ENCODE measurements at places on chromosomes 4 and X.

GRCh38 chrX:56802428-56802827 is 73.4 kb downstream of the NBDY start:
- DNase-seq = no peak

- peak; percentile 17 for DNase-seq
Measured at GRCh38 chr4:175106301-175106700, 188.1 kb downstream of the ADAM29 start.

DNA sequence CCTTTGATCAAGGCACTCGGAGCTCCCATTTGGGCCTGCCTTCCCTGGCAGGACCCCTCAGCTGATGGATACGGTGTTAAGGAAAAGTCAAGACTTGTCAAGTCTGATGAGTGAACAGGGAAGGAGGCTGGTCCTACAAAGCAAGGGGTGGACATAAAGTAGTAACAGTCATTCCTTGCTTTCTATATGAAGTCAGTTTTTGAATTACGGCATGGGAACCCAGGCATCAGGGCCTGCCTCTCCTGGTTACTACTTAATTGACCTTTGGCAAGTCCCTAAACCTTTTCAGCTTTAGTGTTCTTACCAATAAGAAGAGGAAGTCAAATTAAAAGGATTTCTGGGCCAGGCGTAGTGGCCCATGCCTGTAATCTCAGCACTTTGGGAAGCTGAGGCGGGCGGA is 7.0 kb downstream of the CHST7 start:
- DNase-seq = no peak

DNA sequence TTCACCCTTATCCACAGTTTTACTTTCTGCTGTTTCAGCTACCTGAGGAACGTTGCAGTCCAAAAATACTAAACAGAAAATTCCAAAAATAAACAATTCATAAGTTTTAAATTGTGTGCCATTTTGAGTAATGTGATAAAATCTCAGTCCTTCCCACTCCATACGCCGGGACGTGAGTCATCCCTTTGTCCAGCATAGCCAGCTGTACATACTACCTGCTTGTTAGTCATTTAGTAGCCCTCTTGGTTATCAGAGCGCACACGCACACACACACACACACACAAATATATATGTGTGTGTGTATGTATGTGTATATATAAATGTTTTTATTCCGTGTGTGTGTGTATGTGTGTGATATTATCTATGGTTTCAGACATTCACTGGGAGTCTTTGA is 4.8 kb upstream of the CCSER1 start:
- no peak for DNase-seq

DNA sequence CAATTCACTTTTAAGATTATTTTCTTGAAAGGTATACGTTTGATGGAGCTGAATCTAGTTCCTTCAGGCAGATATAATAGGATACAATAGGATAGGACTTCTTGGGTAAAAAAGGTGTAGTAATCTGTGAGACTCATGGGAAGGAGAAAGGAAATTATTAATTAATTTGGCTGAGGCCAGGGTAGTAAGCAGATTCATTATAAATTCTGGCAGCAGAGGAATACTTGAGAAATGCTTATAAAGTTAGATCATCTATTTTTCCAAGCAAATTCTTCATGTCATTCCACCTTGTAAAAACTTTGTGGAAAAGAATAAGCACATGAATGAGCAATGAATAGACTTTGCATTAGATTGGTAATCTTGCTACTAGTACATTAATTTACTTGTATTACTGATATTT is 46.9 kb downstream of the GYPE start:
- DNase-seq = no peak

- DNase-seq = no peak
Measured at GRCh38 chr4:74944354-74944793, 11.5 kb downstream of the PARM1 start.

GRCh38 chr4:176760471-176760870 is 32.3 kb downstream of the VEGFC start:
- peak; percentile 69 for DNase-seq

DNA sequence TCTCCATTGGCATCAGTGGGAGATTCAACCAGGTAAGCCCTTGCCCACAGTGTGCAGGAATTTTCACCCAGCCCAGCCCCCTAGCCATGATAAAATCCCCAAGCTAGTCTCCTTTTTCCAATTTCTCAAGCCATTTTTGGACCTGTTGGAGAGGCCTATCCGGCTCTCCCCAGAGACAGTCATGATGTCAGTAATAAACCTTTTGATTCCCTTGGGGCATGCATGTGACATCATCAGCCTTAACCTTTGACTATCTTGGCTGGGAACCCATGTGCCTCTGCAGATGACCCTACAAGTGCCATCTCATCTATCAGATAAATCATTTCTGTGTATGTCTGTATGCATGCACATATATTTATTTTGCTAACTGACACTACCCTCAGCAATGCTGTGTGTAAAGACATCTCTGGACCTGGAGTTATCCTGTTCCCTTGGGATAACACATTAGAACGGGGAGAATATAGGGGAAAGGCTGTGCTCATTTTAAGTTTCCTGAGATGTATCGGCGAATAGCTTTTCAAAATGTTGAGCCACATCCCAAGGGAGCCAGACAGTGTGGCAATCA is 51.0 kb downstream of the CYTL1 start:
- DNase-seq = no peak

DNA sequence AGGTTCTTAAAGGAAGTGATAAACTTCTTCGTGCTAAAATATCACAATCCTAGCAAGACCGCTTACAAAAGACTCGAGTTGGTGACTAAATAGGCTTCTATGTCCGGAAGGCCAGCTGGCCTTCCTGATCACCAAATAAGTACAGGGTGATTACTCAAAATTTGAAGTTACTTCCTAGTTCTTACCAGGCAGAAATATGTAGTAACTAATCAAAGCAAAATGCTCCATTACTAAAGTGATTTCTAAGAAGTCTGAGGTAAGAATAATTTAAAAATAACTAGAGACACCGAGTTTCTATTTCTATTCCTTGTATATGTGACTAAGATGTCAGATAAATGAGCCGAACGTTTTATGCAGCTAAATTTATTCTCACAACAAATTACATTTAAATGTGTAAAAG is 62.2 kb downstream of the NSUN7 start:
- DNase-seq = peak; percentile 18

DNA sequence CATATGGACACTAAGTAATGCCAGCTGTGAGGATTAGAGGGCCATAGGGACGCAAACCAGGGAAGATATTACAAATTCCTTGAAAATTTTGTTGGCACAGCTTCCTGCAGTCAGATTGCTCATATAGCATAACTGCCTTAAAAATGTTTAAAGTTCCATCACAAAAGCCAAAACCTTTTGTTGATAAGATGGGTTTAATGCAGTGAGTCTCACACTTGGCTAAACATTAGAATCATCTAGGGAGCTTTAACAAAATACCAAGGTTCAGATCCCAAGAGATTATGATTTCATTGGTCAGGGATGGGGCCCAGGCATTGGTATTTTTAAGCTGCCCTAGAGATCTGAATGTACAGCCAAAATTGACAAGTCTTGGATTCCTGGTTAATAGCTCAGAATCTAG is 376.5 kb upstream of the MAD2L1 start:
- peak; percentile 69 for DNase-seq

DNA sequence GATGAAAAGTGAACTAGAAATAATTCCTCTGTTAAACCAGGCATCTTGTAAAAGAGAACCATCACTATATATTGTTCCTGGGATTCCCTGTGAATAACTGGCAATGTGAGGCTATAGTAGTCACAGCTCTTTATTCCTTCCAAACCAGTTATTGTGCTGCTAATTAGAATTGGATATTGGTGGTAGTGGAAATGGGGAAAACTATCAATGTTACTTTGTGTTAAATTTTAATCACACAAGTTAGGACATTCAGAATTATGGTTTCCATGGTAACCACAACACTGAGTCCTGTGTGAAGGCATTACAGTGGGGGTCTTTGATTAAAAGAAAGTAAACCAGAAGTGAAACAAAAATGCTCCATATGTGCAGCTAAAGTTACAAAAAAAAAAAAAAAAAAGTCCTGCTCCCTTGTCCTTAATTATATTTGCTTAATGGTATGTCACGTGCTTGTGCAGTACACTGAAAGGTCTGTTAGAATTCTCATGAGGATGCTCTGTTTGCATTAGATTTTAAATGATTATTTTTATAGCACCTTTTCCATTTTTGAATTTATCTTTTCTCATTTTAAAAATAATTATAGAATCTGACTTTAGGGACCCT is 200.4 kb downstream of the ADGRL3 start:
- DNase-seq = no peak

DNA sequence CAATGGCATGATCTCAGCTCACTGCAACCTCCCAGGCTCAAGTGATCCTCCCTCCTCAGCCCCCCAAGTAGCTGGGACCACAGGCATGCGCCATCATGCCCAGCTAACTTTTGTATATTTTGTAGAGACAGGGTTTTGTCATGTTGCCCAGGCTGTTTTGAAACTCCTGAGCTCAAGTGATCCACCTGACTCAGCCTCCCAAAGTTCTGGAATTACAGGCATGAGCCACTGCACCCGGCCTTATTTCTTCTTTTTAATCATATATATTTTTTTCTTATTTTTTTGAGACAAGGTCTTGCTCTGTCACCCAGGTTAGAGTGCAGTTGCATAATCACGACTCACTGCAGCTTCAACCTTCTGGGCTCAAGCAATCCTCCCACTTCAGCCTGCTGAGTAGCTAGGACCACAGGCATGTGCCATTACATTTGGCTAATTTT is 184.0 kb downstream of the TSPAN5 start:
- DNase-seq = no peak

GRCh38 chr4:156981262-156981769 is 9.7 kb upstream of the PDGFC start:
- peak; percentile 47 for DNase-seq

DNA sequence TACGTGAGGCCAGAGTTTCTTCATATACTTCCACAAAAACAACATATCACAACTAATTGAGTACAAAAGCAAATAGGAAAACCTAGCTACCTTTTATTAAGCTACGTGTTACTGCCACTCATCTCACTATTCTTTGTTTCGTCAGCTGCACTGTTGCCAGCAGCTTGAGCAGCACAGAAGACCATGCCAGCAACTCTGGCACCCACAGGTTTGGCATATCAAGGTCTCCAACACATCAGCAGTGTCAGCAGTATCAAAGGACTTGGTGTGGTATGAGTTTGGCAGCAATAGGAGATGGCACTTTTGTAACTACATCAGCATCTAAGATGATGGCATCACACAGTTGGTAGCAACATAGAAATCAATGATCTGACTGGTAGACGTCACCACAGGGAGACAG is 30.7 kb downstream of the CDKL2 start:
- no peak for DNase-seq

DNA sequence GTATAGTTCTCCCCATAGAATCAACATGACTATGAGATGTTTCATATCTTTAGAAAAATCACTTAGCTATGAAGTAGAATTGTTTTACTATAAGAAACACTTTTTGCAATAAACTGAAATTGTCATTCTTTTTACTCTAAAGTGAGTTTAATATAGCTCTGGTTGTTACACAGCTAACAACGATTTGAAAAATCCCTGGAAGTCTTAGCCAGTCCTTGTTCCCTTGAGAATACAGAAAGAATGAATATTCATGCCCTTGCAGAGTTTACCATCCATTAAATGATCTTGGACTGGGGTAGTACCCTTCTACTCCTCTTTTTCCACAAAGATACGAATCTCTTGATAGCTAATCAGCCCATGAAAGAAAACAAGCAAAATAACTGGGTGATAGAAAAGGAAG is 141.8 kb downstream of the JADE1 start:
- DNase-seq = no peak

DNA sequence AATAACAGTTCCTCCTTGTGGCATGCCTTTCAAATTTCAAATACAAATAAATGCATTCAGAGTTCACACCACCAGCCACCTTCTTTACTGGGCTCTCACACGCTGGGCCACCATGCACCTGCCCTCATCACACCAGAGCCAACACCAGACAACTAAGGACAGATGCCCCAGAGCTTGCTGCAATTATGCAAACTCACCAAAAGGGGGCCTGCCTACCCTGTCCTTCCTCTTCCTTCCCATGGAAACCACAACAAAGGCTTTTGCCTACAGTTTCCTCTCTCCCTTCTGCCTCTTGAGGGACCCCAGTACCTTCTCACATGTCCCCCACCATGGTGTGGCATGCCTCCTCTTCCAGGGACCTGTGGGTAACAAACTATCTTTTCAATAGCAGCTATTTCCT is 1333.9 kb upstream of the TENM3 start:
- DNase-seq = no peak

Measured in muscle of leg (tissue), 16 donors.